Activated naive CD4-positive, alpha-beta T cell treated with anti-CD3 and anti-CD28 coated beads, Interleukin-2, amount 10 ng/mL, durations not matched to agents 5 hours and 36 hours (primary cell): ENCODE measurements at places on chromosomes 11 and 22. TPM values are rescaled to one million over a fixed set of nuclear protein-coding genes. Genes with fewer than 3 reads are reported as not detected.

Gene NFAM1
- total RNA-seq = 0.05 TPM

Gene ROBO4
- not detected for total RNA-seq

Gene MMP13
- total RNA-seq = not detected

Gene C11orf91
- not detected for total RNA-seq

Gene SESN3
- 74.0 TPM for total RNA-seq

Gene KCNJ5
- not detected for total RNA-seq

Gene HORMAD2
- total RNA-seq = not detected

Gene CASP5
- not detected for total RNA-seq

Gene RASD2
- not detected for total RNA-seq
